ENCODE measurements at places on chromosomes 6 and 20.
A peak's percentile ranks its signal among the peaks of the same experiment; 100 is the strongest.

DNA sequence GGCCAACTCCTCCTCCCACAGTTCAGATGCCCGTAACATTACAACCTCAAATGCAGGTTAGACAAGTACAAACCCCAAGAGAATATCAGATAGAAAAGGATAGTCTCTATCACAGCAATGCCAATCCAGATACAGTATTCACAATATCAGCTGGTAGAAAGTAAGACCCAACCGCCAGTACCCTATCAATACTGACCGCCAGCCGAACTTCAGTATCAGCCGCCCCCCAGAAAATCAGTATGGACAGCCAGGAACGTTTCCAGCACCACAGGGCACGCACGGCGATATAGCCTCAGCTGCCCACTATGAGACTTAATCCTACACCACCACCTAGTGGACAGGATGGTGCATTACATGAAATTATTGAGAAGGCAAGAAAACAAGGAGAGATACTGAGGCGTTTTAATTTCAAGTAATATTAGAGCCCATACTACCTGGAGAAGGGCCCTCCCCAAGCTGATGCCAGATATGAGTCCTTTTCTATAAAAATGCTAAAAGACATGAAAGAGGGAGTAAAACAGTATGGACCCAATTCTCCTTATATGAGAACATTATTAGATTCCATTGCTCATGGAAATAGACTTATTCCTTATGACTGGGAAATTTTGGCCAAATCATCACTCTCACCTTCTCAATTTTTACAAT lies 17.6 kb upstream of the EIF2S2 start:
- DNase-seq, result peak; percentile 78

DNA sequence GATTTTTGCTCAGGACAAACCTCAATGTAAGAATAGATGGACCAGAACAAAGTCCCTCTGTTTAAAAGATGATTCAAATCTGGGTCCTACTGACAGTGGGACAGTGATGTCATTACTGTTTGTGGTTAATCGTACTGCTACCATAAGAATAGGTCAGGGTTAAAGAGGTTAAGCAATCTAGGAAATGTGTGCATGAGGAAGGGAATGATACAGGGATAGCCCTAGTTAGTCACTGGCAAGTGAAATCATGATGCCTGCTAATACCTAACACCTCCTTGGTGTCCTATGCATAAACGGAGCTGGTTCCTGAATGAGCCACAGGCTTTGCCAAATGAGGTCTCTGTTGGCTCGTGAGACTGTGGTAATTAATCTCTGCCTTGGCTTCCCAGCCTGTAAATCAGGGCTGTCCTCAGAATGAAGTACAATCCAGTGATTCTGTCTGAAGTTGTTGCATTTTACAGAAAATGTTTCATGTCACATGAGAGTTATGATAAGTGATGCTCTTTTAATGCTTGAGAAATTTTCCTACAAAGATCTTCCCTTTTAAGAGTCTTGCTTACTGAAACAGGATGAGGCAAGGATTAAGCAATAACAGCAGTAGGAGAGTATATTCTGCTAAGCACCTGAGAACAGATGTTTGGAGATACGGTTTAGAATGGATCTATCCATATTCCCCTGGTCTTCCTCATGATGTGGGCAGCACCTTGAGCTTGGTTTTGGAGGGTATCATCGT lies 3.8 kb downstream of the MEP1A start:
- peak; percentile 61 for DNase-seq

DNA sequence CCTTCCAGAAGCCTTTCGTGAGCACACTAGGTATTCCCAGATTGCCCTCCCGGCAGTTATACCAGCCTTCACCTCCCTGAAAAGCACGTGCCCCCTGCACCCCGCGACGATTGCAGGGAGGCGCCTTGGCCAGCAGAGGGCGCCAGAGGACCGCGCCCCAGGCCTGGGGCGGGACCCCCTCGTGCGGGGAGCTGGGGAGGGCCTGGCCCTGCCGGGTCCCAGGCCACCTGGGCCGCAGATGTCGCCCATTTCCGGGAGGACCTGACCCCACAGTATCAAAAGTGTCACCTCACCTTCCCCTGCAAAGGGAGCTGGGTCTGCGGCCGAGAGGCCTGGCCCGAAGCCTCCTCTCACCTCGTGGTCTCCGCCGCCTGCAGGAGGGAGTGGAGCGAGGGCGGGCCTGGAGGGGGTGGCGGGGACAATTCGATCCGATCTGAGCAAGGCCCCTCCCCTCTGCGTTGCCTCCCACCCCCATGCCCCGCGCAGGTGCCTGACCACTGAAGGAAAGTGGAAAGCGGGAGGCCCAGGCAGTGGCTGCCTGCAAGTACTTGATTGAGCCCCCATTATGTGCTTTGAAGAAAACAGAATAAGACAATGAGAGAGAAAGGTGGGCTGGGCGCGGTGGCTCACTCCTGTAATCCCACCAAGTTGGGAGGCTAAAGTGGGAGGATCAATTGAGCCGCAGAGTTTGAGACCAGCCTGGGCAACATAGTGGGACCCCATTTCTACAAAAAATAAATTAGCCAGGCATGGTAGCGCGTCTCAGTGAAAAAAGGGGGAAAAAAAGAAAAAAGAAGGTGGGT lies 3.5 kb upstream of the SNAI1 start:
- DNase-seq, result peak; percentile 43

DNA sequence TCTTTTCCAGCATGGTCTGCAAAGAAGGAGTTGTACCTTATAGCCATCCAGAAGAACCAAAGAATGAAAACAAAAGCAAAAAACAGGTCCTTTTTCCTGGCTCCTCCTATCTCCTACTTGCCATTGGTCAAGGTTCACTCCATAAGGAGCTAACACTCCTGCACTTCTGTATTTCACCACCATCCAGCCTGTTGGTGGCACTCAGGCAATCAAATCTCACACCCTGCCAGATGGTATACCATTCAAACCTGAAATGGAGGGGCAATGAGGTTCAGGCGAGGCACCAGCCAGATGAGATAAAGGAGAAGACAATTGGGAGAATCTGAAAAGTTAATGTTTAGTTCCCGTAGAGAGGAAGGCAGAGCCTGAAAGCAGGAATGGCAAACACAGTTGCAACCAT lies 203.8 kb downstream of the ALDH8A1 start:
- no peak for DNase-seq

DNA sequence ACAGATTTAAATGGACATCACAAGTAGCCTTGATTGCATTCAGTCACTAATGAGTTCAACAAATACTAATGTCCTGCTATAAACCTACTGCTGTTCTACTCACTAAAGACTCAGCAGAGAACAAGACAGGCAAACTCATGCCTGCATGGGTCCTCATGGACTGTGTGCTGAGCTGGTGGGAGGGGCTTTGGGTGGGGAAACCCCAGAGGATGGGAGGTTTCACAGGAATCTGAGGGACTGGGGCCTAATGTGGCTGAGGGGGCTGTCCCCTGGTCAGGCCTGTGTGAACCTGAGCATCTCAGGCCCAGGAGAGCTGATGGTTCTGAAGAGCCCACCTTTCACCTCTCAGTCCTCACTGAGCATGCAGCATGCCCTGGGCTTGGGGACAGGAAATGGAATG lies 1.4 kb downstream of the CST8 start:
- DNase-seq, result no peak
